NCI-H524 (cell line): ENCODE measurements at places on chromosomes 2 and 18.

- DNase-seq, result no peak
These were observed 74.3 kb upstream of the CYRIA start for GRCh38 chr2:16739778-16740581.

DNA sequence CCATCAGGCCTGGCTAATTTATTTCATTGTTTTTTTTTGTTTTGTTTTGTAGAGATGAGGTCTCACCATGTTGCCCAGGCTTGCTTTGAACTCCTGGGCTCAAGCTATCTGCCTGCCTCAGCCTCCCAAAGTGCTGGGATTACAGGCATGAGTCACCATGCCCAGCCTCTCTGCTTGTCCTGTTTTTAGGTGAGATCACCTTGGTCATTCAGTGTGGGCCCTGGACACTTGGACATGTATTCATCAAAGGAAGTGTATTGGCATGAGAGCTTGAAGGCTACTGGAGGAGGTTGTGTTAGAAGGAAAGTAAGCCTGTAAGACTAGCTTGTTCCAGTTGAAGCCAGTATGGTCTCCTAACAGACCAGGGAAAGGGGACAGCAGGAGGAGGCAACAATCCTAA lies 229.2 kb upstream of the RGPD4 start:
- DNase-seq, result no peak

DNA sequence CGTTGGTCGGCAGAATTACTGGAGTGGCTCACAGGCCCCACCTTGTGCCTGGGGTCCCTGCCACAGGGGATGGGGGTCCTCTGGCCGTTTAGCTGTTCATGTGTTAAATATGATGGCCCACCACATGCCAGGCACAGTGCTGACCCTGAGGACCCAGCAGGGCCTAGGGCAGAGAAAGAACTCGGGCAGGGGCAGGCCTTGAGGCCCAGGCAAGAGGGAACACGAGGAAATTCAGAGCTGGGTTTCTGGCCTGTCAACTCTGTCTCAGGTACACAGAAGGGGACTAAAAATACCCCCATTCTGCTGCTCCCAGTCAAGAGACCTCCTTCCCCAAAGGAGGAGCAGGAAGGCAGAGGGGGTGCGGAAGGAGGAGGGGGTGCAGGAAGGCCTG lies 66.2 kb downstream of the DNMT3A start:
- DNase-seq, result no peak

GRCh38 chr18:22542406-22542835 lies 124.7 kb upstream of the CTAGE1 start:
- no peak for DNase-seq

- peak; percentile 84 for DNase-seq
These were observed 34.5 kb upstream of the RAB31 start for GRCh38 chr18:9673296-9674251.

DNA sequence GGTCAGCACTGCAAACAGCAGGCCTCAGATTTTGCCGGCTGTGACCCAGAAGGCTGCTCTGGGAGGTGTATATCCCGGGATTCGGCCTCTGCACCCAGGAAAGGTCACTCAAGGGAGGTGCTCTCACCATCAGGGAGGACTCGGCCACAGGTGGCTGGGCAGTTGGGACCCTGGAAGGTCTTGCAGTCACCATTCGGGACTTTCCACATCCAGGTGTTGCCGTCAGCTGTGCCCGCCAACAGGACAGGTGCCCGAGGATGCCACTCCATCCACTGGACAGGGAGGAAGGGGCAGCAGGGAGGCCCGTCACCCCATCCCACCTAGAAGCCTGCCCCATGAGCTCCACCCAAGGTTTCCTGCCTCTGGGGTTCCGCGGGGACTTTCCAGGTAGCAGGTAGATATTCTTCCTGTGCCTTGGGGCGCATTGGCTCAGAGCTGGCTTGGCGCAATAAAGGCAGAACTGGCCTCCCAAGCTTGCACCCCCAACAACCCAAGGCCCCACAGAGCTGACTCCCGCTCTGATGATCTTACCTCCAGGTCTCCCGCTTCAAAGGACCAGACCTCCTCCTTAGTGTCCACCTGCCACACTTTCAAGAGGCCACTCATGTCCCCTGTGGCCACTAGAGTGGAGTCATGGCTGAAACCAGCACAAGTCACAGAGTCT lies 3.5 kb downstream of the AAMP start:
- DNase-seq, result no peak

DNA sequence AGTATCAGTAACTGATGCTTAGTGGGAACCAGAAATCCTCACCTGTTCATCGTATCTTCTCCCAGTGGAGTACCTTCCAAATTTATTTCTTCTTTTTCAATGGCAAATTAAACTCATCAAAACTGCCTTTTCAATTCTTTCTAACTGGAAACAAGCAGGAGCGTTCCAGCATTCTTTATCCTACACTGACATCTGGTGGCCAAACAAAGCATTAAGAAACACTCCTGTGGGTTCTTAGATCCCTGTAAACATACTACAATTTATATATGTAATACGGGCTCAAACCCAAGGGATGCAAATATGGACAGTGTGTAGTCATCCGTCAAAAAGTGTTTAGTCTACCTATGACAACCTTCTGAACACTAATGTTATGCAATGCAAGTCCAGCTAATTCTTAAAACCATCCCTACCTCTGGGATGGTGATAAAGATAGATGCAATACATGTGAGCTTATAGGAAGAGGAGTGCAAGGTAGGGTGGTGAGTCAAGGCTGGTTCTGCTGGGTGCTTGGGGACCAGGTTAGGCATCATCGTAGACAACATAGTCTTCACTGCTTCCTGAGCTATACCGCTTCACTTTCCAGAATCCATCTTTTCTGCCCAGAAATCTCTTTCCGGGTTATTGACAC lies 375.0 kb downstream of the CTNNA2 start:
- DNase-seq, result peak; percentile 56

- DNase-seq, result no peak
These were observed 6.9 kb upstream of the GPR17 start for GRCh38 chr2:127639111-127639474.

- DNase-seq, result no peak
These were observed 254.9 kb downstream of the ZNF521 start for GRCh38 chr18:25097057-25097456.

DNA sequence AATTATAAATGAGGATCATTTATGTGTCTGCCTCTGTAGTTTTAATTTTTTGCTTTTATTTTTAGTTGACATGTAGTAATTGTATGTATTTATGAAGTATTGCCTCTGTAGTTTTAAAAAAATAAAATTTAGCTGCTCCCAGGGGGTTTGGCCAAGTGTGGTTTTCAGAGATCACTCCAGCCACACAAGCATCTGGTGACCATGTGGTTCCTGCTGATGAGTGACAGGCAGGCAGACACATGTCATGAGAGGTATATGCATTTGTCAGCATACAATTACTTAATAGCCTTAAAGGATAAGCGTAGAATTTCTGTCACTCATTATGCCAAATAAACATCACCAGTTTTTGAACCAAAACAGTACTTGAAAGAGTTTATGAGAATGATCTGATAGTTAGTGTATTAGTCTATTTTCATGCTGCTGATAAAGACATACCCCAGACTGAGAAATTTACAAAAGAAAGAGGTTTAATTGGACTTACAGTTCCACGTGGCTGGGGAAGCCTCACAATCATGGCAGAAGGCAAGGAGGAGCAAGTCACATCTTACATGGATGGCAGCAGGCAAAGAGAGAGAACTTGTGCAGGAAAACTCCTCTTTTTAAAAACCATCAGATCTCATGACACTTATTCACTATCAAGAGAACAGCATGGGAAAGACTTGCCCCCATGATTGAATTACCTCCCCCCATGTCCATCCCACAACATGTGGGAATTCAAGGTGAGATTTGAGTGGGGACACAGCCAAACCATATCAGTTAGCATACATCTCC lies 29.6 kb downstream of the MREG start:
- peak; percentile 36 for DNase-seq

- DNase-seq, result no peak
These were observed 464.0 kb downstream of the FBXO15 start for GRCh38 chr18:73683409-73684238.

- DNase-seq, result peak; percentile 55
These were observed 165.2 kb downstream of the SH3BP4 start for GRCh38 chr2:235116885-235117492.

DNA sequence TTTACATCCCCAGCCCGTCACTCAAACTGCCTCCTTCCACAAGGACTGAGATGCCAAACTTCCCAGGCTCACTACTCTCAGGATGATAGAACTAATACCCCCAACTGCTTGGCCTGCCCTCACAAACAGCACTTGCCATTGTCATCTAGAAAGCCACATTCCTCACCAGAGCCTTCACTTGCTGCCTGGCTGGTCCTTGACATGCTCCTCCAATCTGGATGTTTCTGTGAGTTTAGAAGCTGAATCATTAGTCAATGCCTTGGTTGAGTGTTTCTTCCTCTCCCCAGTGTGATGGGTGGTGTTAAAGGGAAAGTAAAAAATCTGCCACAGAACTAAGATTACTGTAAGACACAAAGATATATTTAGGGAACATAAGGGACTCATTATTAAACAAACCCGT lies 52.5 kb downstream of the MARCHF4 start:
- DNase-seq, result no peak

DNA sequence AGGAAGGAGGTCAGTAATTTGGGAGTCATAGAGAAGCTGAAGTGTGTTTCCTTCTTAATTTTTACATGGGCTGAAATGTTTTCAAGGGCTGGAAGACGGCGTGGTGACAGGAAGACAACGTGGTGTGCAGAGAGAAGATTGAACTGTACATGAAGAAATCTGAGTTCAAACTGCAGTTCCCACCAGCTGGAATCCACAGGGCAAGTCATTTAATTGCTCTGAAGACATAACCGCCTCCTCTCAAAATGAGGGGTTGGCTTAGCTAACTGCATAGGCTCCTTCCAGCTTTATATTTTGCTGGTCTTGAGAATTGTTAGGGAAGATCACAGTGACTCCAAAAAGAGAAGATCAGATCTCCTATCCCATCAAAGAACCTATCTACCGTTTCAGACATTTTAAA lies 103.9 kb downstream of the SLC8A1 start:
- no peak for DNase-seq
